ENCODE measurements at places on chromosomes 12 and 14.

GRCh38 chr14:102212356-102212755, 72.7 kb downstream of the WDR20 start:
- no peak for DNase-seq

DNA sequence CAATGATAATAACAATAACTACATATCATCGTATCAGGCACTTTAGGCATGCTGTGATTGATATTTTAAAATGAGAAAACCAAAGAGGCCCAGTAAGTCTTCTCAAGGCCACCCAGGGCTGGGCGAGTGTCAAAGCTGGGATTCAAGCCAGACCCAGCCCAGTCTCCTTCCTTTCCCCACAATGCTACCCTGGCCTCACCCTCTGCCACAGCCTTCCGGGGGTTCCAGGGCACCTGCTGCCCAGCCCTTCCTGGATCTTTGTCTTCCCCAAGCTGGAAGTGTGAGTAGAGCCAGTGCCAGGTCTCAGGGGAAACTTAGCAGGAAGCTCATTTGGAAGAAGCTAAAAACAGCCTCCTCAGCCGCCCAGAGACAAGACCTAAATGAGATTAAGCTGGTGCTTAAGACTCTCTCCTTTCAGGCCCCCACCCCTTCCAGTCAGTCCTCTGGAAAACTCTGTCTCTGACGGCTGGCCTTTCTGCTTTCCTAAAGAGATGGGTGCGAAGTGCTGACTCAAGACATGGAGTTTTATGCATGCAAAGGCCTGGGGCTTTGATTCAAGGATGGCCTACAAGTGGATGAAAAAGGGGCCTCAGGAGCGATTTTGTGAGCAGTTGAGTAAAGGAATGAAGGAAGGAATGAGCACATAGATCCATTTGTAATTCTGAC, 184.2 kb downstream of the KCNA5 start:
- DNase-seq, result no peak

GRCh38 chr14:29264865-29265264, 498.3 kb downstream of the FOXG1 start:
- no peak for DNase-seq

GRCh38 chr12:19484738-19485137, 45.4 kb downstream of the AEBP2 start:
- DNase-seq, result no peak

DNA sequence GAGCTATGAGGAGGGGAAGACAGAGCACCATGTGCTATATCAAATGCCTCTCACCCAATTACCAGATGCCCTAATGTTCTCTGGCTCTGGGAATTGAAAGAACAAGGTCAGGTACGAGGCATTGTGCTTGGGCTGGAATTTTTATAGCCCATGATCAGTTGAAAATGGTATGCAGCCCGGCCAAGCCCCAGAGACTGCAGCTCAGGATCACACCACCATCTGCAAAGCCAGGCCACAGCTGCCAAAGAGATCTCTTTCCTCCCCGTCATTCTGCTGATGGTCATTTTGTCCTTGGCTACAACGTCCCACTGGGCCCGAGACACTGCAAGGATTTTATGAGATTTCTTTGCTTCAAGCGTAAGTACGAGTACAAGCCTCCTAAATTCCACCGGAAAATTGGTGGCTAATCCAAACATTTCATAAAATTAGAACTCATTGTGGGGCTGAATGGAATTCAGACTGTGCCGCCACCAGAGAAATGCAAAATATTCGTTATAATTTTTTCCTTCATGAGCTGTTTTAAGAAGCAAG, 15.1 kb downstream of the NUAK1 start:
- no peak for DNase-seq

- no peak for DNase-seq
These were observed 83.2 kb downstream of the PAH start for GRCh38 chr12:102833687-102834441.

- no peak for DNase-seq
These were observed 149.4 kb downstream of the METTL25 start for GRCh38 chr12:82507686-82508085.

DNA sequence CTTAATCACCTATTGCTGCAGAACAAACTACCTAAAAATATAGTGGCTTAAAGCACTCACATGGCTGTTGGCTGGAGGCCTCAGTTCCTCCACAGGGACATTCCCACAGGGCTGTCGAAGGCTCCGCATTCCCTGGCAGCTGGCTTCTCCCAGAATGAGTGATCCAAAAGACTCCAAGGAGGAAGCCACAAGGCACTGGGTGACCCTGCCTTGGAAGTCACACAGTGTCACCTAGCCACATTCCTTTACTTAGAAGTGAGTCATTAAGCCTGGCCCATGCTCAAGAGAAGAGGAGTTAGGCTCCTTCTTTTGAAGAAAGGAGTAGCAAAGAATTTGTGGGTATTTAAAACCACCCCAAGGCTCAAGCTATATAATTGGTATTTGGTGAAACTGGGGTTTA, 63.9 kb upstream of the MAP1LC3B2 start:
- no peak for DNase-seq

GRCh38 chr12:111434680-111435338, 29.1 kb downstream of the SH2B3 start:
- peak; percentile 78 for DNase-seq

GRCh38 chr12:98397323-98398105, 117.9 kb upstream of the TMPO start:
- peak; percentile 73 for DNase-seq

- DNase-seq, result no peak
These were observed 81.1 kb downstream of the NRXN3 start for GRCh38 chr14:78251308-78251707.

DNA sequence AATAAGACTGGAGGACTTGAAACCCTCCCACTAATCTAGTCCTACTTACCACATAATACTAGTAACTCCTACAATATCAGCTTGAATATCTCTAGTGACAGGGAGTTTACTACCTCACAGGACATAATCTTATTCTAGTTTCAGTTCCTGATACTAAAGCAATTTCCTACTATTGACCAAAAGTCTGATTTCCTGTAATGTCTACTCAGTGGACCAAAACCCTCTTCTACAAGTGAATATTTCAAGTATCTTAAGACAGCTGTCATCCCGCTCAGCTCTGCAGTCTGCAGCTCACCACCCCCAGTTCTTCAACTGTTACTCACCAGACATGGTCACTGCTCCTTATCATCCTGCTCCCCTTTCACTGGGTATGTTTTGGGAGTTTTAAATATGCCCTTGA, 70.8 kb upstream of the TMCC3 start:
- no peak for DNase-seq

DNA sequence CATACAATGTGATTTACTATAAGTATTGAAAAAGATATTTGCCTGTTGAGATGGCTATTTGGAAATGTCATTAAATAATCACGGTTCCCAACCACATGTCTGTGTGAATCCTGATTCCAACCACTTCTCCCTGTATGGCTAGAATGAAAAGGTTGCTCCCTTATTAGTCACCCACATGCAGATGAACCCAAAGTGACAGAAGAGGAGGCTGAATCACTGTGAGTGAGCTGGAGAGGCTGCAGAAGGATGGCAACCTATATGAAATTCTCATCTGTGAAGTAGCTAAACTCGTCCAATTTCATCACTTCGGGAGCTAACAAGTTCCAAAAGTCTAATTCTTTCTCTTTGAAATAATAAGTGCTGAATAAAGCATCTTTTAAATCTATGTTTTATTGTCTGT, 300.5 kb downstream of the PRKD1 start:
- no peak for DNase-seq

GRCh38 chr14:100042286-100042685, 22.9 kb upstream of the EVL start:
- DNase-seq, result no peak

- DNase-seq, result no peak
These were observed 21.6 kb upstream of the CHFR start for GRCh38 chr12:132909030-132909368.

DNA sequence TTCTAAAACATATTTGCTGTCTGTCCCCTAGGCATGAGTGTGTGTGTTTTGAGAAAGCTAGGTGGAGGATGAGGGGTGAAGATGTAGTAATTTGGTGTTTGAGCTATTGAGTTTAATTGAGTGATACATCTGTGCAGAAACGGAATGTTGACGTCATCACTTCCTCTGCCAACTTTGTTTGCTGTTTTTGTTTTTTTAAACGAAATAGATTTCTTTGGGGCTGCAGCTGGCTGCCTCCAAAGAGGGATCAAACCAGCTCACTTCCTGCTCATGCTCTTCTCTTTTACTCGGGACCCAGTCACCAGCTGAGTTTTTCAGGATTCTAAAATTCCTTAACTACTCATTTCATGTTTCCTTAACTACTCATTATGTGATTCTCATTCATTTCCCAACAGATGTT, 19.5 kb upstream of the CRACR2A start:
- no peak for DNase-seq

DNA sequence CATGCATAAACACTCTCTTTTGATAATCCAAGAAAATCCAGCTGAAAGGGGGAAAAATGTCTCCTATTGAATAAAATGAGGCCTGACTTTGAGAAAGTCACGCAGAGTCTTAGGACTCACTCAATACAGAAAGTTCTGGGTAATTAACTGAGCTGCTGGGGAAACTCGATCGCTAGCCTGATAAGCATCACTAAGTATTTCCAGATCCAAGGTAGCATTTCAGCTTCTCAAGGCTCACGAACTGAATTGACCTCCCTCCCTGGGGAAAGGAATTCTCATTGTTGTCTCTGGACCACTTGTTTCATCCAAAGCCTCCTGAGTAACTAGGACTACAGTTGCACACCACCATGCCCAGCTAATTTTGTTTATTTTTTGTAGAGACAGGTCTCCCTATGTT, 13.8 kb upstream of the ANAPC5 start:
- no peak for DNase-seq

DNA sequence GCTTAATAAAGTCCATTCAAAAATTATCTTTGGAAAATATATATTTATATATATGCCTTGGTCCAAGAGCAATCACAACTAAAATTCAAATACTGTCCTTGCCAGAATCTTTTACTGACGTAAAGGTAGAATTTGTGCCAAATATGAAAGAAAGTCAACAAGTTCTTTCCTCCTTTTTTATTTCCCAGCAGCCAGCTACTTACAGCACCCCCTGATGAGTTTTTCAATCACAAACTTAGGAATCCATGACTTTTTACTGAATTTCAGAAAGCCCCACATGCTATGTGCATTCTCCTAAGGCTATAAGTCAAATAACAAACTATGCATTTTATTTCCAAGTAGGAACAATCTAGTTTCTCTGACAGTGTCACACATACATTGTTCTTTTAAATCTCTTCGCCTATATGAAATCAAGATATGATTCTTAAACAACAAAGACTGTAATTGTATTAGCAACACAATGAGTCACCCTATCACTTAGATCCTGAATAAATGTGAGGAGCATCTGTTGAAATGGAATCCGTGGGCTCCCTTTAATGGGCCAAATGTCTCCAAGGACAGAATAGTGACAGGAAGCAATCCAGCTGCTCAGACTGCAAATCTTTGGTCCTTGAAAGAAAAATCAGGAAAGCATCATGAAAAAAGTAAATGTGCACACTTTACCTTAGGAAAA, 271.4 kb downstream of the DUSP6 start:
- no peak for DNase-seq

- DNase-seq, result no peak
These were observed 142.0 kb upstream of the PELI2 start for GRCh38 chr14:55976219-55976618.

- no peak for DNase-seq
These were observed 474.9 kb downstream of the ATP23 start for GRCh38 chr12:58416236-58416635.

GRCh38 chr14:105847400-105847799, 321.0 kb downstream of the TMEM121 start:
- DNase-seq, result no peak

- DNase-seq, result no peak
These were observed 159.6 kb upstream of the PZP start for GRCh38 chr12:9367828-9368227.

- DNase-seq, result no peak
These were observed 184.0 kb downstream of the AACS start for GRCh38 chr12:125249066-125249824.

- peak; percentile 29 for DNase-seq
These were observed 35.6 kb downstream of the KRT76 start for GRCh38 chr12:52741375-52742195.

- DNase-seq, result no peak
These were observed 61.8 kb downstream of the LRRK2 start for GRCh38 chr12:40286583-40286982.

DNA sequence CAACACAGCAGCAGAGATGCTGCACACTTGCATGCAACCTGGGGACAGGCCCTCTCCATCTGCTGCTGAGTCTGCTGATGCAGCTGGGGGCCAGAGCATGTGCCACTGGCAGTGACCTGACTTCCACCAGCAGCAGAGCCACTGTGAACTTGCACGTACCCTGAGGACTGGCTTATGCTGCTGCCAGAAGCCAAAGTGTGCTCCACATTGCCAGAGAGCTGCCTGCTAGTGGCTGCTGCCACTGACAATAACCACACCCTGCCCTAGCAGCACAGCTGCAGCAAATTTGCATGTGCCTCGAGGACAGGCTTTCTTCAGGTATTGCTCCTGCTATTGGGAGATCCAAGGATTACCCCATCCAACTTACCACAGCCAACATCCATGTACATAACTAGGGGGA, 4.5 kb upstream of the PRR4 start:
- DNase-seq, result no peak

GRCh38 chr14:51805541-51805940, 54.9 kb upstream of the GNG2 start:
- no peak for DNase-seq

- DNase-seq, result no peak
These were observed 267.7 kb downstream of the RASSF9 start for GRCh38 chr12:85568395-85569103.

- DNase-seq, result no peak
These were observed 135.4 kb downstream of the NCOR2 start for GRCh38 chr12:124431971-124432370.

GRCh38 chr14:61451891-61452400, 130.6 kb downstream of the PRKCH start:
- no peak for DNase-seq
